ENCODE measurements at places on chromosomes 3 and 15. TPM values are rescaled to one million over a fixed set of nuclear protein-coding genes. Genes with fewer than 3 reads are reported as not detected.

GRCh38 chr3:156448300-156448699 is 106.6 kb downstream of the SSR3 start:
- peak; percentile 43 for DNase-seq

DNA sequence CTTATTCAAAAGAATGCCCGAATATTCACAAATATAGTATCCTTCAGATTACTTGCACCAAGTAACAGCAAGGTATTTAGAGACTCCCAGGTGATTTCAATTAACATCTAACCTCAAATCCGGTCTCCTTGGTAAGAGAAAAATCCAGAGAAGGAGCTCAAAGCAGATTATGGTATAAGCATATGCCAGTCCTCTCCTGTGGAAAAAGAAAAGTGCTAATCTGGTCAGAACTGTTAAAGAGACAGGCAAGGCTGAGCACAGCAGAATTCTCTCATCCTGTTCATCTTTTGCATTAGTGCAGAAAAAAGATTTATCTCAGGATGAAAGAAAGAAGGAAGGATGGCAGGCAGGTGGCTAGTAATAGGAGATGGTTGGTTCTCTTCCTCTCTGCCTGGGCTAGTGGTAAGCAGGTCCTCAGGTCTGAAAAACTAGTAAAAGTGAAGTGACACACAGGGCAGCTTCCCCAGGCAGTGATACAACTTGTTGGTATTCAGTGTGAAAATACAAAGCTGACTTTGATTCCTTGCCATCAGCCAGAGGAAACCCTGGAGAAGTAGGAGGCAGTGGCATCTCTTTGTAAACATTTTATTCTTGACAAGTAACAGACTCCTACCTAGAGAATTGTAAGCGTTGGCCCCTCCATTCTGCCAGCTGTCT is 14.2 kb downstream of the ATXN7 start:
- DNase-seq = no peak

DNA sequence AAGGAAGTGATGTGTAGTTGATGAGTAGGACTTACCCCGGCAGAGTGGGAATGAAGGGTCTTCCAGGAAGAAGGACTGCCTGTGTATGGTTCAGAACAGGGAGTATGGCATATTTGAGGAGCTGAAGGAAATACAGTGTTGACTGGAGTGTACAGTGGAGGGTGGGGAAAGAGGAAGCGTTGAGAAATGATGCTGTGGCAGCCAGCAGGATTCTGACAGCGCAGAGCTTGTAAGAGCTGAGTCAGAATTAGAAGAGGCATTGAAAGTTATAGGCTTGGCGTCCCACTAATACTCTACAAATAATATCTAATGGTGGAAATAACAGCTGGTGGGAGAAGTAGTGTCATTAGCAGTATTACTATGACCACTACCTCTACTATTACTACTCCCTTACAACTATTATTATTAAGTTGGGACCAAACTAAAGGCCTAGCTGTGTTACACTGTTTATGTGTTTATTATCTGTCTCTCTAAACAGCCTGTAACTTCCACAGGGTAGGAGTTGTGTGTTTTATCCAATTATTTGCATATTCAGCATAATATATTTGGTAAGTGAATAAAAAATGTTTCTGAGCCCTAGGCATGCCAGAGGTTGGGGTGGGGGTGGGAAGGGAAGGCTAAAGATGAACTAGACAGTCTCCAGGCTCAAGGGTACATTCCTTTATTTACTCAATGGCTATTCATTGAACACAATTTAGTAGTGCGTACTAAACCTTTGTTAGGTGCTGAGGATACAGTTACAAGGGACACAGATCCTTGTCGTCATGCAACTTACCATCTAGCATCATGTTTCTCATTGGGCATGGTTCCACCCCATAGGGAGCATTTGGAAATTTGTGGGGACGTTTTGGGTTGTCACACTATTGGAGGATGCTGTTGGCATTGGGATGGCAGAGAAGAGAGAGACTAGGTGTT is 428.8 kb upstream of the ONECUT1 start:
- DNase-seq = no peak

GRCh38 chr3:57977818-57978235 is 30.4 kb upstream of the FLNB start:
- DNase-seq = no peak

- no peak for DNase-seq
Observed at GRCh38 chr3:14570864-14571263, 30.7 kb upstream of the GRIP2 start.

DNA sequence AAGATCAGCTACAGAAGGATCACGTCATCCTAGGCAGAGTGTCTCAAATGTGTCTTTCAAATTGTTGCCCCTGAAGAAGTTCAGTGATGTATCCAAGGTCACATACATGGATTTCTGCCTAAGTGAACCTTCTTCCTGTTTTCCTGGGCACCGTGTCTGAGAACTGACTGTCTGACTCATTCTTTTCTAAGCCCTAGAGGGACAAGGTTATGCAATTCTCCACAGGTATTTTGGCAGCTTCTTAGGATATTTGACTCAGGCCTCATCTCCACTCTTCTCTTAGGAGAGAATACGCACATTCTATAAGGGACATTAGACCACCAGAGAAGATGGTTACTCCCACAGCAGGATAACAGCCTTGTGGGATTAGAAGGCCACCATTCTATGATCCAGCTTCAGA is 391.9 kb upstream of the THBS1 start:
- no peak for DNase-seq

DNA sequence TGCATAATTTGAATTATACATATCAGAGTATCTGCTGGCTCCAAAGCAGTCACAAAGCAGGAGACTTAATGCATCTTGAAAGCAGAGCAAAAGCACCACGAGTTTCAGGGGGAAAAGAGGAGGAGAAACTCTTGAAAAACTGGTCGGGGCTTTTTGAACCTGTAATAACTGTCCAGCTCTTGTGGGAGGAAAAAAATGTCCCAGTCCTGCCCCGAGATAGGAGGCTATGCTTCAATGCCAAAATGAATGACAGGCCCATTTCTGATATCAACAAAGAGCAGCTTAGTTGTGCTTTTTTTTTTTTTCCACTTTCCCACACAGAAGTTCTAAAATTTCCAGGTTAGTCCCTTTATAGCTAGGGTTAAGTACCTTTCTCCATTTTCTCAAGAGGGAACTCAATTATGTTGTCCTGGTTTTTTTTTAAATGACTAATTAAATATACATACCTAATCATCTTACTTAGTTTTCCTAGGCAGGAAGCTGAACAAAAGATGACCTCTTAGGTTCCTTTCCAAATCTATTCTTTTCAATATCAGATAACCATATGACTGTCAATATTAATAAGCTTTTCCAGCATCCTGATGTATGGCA is 120.2 kb downstream of the TFDP2 start:
- no peak for DNase-seq

DNA sequence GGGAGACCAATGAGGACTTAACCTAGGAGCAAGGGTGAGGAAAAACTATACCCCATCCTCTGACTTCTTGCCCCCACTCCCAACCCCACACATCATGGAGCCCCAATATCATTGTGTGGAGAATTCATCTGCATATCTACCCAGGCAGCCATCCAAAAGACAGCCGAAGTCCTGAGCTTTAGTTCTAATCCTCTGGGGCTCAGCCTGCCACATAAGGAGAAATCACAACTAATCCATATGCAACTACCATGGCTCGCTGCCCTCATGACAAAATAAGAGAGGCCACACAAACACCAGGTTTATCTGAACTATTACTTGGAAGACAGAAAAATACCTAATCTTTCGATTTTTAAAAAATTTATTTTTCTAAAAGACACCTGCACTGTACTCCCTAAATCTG is 17.7 kb downstream of the HEXA start:
- DNase-seq = no peak

DNA sequence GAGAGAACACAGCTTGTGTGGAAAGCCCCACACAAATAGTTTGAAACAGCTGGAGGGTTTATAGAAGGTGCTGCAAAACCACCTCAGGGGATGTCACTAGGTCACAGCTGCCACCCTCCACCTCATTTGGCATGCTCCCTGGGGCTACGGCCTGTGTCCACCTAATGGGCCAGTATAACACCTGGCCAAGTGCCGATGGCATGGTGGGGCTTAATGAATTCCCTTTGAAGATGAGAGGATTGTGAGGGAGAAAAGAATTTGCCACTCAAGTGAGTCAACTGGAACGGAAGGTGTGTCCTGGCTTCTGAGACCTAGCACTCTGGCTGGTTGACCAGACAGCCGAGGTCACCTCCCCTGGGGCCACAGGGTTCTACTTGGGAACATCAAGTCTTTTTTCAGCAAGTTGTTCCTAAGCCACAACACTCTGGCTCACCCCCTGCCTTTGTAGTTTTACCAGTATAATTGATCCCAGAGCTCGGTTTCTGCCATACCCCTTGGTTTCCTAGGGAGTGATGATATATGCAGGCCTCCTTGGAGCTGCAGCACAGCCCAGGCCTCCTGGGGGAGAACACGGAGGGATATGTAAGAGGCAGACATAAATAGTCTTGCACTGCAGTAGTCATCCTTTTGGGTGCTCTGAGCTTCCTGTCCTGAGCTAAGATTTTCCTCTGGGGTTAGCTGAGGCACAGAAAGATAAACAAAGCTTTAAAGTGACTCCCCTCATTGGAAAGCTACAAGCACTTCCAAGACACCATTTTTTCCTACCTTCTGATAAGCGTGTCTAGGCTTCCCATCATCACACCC is 178.2 kb upstream of the LPP start:
- DNase-seq = peak; percentile 38

DNA sequence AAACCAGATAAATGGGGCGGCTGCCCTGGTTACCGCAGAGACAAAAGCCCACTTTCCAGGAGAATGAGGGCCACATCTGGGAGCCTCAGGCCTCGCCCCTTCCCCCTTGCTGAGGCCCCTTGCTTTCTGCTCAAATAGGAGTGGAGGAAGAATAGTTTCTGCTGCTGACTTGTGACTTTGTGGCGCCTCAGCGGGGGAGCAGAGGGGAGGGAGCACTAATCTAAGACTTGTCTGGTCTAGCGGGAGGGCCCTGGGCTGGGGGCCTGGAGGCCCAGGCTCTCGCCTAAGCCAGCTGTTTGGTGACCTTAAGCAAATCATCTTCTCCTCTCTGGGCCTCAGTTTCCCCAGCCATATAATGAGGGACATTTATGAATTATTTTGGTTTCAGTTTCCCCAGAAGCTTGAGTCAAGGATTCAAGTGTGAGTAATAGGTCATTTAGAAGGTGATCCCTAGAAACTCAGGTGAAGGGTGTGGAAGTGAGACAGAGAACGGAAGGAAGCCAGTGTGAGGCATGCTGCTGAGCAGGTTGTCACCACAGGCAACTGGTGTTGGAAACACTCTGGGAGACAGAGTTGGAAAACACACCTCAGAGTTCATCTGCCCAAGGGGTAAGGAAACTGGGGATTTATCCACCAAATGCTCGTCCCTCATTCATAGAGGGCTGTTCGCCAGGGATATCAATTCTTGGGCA is 25.9 kb upstream of the SMAD3 start:
- peak; percentile 31 for DNase-seq

DNA sequence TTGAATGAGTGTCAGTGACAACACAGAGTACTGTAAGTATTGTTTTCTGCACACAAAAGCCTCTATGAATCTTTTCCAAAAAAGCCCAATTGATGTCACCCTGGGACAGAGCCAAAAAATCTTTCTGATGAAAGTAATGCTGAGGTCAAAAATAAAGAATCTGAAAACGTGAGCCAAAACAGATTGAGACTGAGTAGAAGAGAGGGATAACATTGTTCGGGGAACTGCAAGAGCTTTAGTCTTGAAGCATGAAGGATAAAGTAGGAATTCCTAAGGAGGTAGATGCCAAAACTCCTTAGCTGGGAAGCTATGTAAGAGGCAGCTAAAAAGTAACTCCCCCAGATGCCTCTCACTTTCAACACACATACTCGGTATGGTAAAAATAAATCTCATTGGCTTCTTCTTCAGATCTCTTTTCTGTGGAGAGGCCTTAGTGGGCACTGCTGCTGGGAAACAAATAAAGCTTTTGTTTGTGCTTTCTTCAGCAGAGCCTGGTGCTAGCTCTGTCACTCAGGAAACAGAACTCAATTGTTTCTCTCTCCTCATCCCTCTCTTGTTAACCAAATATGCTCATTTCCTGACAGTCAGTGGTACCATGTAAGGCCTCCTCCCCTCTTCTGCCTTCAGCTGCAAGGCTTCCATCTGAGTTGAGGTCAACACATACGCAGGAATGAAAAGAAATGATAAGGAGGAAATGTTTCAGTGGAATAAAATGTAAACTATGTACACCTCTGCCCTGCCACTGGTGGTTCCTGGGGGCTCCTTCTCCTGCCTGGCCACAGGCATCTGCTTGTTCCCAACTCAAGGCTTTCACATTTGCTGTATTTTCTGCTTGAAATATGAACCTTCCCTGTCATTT is 58.1 kb downstream of the CD200 start:
- DNase-seq = peak; percentile 36

DNA sequence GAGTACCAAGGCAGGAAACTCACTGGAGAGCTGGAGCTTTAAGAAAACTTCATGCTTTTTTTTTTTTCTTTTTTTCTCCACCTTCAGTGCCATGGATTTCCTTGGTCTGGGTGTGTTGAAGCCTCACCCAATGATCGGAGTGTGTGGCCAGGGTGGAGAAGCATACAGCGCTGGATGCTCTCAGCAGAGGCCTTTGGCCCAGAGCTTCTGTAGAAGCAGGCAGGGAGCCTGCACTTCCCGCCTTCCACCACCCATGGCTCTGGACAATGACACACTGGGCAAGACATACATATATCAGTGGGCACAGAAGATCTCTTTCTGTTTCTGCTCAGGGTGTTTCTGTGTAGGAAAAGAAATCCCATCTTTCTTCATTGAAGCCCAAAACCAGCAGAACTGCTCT is 55.8 kb upstream of the ACAD9 start:
- no peak for DNase-seq

GRCh38 chr3:107367353-107367752 is 9.9 kb upstream of the CCDC54 start:
- DNase-seq = peak; percentile 48

GRCh38 chr15:87477737-87478686 is 778.5 kb downstream of the NTRK3 start:
- DNase-seq = no peak

DNA sequence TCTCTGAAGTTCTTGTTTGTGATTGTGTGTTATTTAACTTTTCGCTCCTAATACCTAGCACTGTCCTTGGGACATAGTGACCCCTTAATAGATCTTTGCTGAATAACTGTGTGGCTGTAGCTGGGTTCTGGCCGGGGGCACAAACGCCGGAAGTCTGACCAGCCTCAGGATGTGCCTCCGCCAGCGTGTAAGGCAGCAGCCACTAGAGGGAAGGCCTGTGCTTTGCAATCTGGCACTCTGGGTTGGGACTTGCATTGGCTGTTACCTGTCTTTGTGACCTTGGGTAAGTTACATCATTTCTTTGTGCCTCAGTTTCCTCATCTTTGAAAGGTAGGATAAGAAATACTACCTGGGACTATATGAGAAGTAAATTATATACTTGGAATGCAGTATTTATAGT is 158.7 kb downstream of the GHSR start:
- peak; percentile 14 for DNase-seq

LRRC34 gene
- total RNA-seq = 3.8 TPM

KNG1 gene
- not detected for total RNA-seq

Data from activated naive CD4-positive, alpha-beta T cell treated with anti-CD3 and anti-CD28 coated beads for 36 hours (primary cell).